Vagina (tissue), 2 donors: ENCODE measurements at places on chromosomes 4 and X.

DNA sequence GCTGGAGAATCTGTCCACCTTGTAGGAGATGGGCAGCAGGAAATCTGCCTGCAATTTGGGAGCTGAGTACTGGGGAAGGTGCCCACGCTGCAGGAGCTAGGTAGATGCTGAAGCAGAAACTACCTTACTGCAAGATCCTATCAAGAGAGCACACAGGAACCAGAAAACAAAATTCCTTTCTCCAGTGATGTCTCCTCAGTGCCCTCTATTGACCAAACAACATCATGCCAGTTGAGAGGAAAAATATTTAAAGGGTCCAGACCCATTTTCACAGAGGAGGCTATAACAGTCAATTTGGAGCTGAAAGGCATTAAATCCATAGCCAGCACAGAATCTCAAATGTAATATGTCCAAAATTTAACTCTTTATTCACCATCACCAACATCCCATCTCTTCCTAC, 406.8 kb downstream of the SLITRK2 start:
- no peaks in the 10 kb centered on the region for H3K36me3 ChIP-seq
- DNase-seq, result no peak
- no peaks in the 10 kb centered on the region for H3K27me3 ChIP-seq
- H3K4me1 ChIP-seq, result no peaks in the 10 kb centered on the region

DNA sequence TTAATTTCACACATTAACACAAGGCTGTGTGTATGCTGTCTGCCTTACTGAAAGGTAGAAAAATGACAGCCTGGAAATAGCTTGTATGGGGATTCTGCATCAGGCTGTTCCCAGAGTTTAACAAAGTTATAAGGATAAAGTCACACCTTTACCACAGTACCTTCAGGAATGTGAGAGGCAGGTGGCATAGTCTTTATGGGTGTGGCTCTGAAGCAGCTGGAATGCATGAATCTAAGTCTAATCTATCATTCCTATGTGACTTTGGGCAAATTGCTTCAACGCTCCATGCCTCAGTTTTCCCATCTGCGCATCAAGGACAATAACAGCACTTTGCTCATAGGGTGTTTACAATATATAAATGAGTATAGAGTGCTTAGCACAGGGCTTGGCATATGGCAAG, 84.2 kb upstream of the EGFL6 start:
- no peaks in the 10 kb centered on the region for H3K36me3 ChIP-seq
- H3K4me3 ChIP-seq, result no peak overlapping the region
- no peak for DNase-seq

DNA sequence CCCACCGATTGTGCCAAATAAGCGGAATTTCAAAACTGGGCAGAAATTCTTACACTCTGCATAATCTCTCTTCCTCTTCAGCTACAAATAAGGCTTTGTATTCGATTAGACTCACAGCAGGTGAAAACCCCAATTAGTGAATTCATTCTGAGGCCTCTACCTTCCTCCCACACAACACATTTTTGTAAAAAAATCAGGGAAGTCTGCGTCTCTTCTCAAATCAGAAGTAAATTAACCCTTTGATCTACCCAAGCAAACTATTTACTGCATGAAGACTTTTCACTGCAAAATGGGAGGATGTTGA, 200.6 kb upstream of the FTHL17 start:
- H3K36me3 ChIP-seq, result no peaks in the 10 kb centered on the region
- no peak overlapping the region for H3K4me3 ChIP-seq
- H3K4me1 ChIP-seq, result no peaks in the 10 kb centered on the region
- H3K27me3 ChIP-seq, result no peaks in the 10 kb centered on the region

- no peaks in the 10 kb centered on the region for H3K4me1 ChIP-seq
- H3K36me3 ChIP-seq, result no peaks in the 10 kb centered on the region
- H3K4me3 ChIP-seq, result no peak overlapping the region
- no peak for DNase-seq
- H3K27me3 ChIP-seq, result no peaks in the 10 kb centered on the region
Observed at GRCh38 chr4:152707632-152708031, 27.8 kb upstream of the TMEM154 start.

DNA sequence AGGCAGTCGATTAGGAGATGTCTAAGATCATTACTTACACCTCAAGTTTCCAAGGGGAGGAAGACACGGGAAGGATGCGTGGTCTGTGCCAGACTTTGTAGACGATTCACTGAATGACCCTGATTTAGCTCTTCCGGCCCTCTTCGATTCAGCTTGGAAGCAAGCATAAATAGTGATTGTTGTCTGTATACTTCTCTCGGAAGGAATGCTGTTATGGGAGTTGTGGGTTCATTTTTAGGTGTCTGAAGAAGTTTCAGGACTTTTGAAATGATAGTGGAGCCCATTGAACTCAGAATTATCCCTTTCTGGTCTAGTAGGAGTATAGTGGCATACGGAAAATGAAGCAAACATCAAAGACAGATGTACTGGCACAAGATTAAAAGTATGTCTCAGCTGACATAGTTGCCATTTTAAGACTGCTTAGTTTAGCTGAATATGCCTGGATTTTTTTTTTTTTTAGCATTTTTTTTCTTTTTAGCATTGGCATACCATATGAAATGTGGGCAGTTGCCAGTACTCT, 1.0 kb upstream of the ANKRD17 start:
- peak overlapping the region; percentile 90 for H3K4me3 ChIP-seq
- DNase-seq, result no peak
- no peaks in the 10 kb centered on the region for H3K27me3 ChIP-seq

DNA sequence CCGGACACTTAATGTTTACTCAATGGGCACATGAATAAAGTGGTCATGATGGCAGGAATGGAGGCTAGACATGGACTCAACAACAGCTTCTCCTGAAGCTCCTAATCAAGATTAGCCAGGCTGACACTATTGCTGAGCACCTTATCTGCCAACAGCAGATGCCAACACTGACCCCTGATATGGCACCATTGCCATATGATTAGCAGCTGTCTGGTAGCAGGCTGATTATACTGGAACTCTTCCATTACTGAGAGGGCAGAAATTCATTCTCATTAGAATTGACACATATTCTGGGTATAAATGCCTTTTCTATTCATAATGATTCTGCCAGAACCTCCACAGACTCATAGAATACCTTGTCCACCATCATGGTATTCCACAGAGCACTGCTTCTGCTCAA, 18.4 kb upstream of the AFF1 start:
- no peak overlapping the region for H3K27ac ChIP-seq
- DNase-seq, result no peak
- H3K27me3 ChIP-seq, result no peaks in the 10 kb centered on the region
- no peaks in the 10 kb centered on the region for H3K36me3 ChIP-seq

- no peak overlapping the region for H3K4me3 ChIP-seq
- no peaks in the 10 kb centered on the region for H3K4me1 ChIP-seq
- no peak overlapping the region for H3K27ac ChIP-seq
- no peaks in the 10 kb centered on the region for H3K36me3 ChIP-seq
- no peak for DNase-seq
- no peaks in the 10 kb centered on the region for H3K27me3 ChIP-seq
Observed at GRCh38 chr4:109682875-109683274, 20.4 kb downstream of the CASP6 start.

DNA sequence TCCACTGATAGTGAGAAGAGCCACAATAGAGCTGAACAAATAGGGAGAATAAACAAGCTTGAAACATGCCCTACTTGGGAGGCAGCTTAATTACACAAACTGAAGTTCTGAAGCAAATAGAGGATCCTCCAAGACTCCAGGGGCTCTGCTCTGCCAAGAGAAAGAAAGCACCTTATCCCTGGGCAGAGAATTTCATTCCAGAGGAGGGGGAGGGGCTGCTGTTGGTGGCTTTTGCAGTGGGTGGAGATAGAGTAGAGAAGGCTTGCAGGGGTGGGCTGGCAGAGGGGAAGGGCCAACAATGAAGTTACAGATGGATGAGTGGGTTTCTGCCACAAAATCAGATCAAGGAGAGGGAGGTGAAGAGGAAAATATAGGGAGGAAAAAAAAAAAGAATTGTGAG, 1.0 kb upstream of the LPAR4 start:
- DNase-seq, result no peak
- H3K36me3 ChIP-seq, result no peaks in the 10 kb centered on the region
- H3K4me3 ChIP-seq, result no peak overlapping the region
- no peak overlapping the region for H3K27ac ChIP-seq
- no peaks in the 10 kb centered on the region for H3K4me1 ChIP-seq
- H3K27me3 ChIP-seq, result no peaks in the 10 kb centered on the region

GRCh38 chr4:136400829-136401228, 1131.5 kb downstream of the PCDH18 start:
- H3K27ac ChIP-seq, result no peak overlapping the region
- no peaks in the 10 kb centered on the region for H3K4me1 ChIP-seq
- no peak for DNase-seq
- H3K36me3 ChIP-seq, result no peaks in the 10 kb centered on the region

- H3K27me3 ChIP-seq, result no peaks in the 10 kb centered on the region
- H3K4me1 ChIP-seq, result peaks cover 7% of the 10 kb centered on the region
- no peak for DNase-seq
- H3K27ac ChIP-seq, result no peak overlapping the region
- no peak overlapping the region for H3K4me3 ChIP-seq
- H3K36me3 ChIP-seq, result no peaks in the 10 kb centered on the region
Observed at GRCh38 chrX:150487369-150488094, 80.9 kb upstream of the MTM1 start.

DNA sequence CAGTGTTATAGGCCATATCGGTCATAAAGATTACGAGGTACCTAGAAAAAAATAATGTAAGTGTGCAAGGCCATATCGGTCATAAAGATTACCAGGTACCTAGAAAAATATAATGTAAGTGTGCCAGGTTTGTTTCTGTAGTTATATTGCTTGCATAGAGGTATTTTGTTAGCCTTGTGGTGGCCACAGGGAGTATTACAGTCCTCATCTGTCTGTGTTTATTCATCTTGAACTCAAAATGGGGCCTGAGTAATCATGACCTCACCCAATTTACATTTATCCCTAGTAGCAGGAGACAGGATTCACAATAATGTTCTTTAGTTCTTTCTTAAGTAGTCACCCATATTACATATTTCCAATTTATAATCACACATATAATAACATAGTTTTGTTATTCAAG, 459.7 kb downstream of the MID1IP1 start:
- H3K4me3 ChIP-seq, result no peak overlapping the region
- H3K36me3 ChIP-seq, result no peaks in the 10 kb centered on the region
- no peak overlapping the region for H3K27ac ChIP-seq
- no peaks in the 10 kb centered on the region for H3K4me1 ChIP-seq
- DNase-seq, result no peak
- H3K27me3 ChIP-seq, result no peaks in the 10 kb centered on the region

GRCh38 chr4:42151568-42152506, 618 bp downstream of the BEND4 start:
- peaks cover 6% of the 10 kb centered on the region for H3K27me3 ChIP-seq
- no peak overlapping the region for H3K27ac ChIP-seq
- H3K36me3 ChIP-seq, result no peaks in the 10 kb centered on the region
- no peak for DNase-seq
- H3K4me1 ChIP-seq, result peaks cover 17% of the 10 kb centered on the region

GRCh38 chr4:182930889-182931288, 13.7 kb upstream of the DCTD start:
- DNase-seq, result no peak
- no peak overlapping the region for H3K27ac ChIP-seq
- H3K36me3 ChIP-seq, result no peaks in the 10 kb centered on the region
- H3K4me3 ChIP-seq, result no peak overlapping the region

DNA sequence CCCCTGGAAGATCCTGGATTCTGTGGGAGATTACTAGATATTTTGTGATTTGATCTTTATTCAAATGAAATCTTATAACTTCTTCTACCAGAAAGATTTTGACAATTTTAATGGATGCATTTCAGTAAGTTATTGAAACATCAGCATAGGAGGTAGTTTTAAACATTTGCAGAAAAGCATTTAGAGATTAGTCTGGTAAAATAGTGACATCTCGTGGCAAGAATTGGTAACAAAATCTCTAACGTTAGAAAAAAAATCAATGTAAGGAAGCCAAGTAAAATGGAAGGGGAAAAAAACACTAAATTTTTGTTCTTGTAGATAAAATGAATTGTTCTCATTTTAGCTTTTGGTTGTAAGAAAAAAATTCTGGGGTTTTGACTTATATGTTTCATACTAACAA, 73.3 kb downstream of the TASL start:
- no peak overlapping the region for H3K4me3 ChIP-seq
- H3K36me3 ChIP-seq, result no peaks in the 10 kb centered on the region
- no peaks in the 10 kb centered on the region for H3K4me1 ChIP-seq
- no peaks in the 10 kb centered on the region for H3K27me3 ChIP-seq
- no peak overlapping the region for H3K27ac ChIP-seq
